ENCODE measurements at places on chromosomes 7 and 10. TPM values are rescaled to one million over a fixed set of nuclear protein-coding genes. Genes with fewer than 3 reads are reported as not detected.
A peak's percentile ranks its signal among the peaks of the same experiment; 100 is the strongest.

- H3K4me1 ChIP-seq = no peaks in the 10 kb centered on the region
- no peak overlapping the region for H3K4me3 ChIP-seq
- no peaks in the 10 kb centered on the region for H3K36me3 ChIP-seq
- no peak overlapping the region for H3K27ac ChIP-seq
- no peaks in the 10 kb centered on the region for H3K27me3 ChIP-seq
Measured at GRCh38 chr10:131640045-131640644, 260.7 kb upstream of the PPP2R2D start.

GRCh38 chr10:11871466-11871865, 48.3 kb downstream of the PROSER2 start:
- H3K27me3 ChIP-seq = no peaks in the 10 kb centered on the region
- no peaks in the 10 kb centered on the region for H3K4me1 ChIP-seq
- H3K36me3 ChIP-seq = no peaks in the 10 kb centered on the region

CRHR2 gene
- total RNA-seq = 0.23 TPM

FAM25A gene
- not detected for total RNA-seq

DNA sequence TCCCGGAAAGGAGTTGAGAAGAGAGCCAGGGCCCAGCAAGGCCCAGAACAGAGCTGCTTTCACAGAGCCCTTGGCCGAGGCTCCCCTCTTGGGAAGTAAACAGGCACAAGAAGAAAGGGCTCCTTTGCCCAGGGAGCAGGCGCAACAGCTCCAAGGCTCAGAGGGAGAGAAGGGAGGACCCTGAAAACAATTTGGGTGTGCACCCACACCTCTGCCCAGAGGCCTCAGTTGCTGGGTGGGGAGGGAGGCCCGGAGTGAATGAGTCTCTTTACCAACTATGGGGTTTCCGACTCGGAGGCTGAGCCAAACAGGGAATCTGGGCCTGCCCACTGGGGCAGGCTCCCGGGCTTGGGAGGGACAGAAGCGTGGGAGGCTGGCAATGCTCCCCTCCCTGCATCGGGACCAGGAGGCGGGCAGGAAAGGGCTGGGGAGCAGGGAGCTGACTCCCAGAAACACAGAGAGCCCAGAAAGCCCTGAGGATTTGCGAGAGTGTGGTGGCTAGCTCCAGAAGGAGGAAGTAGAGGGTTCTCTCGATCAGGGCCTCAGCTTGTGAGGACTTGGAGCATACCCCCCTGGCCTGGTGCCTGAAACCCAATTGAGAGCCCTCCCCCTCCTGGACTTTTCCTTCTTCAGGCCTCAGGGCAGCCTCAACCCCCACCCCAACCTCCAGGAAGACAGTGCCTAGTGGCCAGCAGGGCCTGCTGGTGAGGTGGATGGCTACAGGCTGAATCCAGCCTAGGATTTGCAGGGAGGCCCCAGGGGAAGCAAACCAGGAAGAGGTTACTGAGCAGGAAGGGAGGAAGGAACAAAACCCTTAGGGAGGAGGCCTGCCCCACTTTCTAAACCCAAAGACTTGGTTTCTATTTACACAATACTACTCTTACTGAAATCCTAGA, 6.2 kb downstream of the C10orf105 start:
- peak; percentile 95 for DNase-seq
- H3K27ac ChIP-seq = peak overlapping the region; percentile 59
- no peaks in the 10 kb centered on the region for H3K36me3 ChIP-seq

GJC3 gene
- total RNA-seq = 0.57 TPM

GRCh38 chr10:19860107-19860506, 43.9 kb downstream of the PLXDC2 start:
- no peak overlapping the region for H3K27ac ChIP-seq

DNA sequence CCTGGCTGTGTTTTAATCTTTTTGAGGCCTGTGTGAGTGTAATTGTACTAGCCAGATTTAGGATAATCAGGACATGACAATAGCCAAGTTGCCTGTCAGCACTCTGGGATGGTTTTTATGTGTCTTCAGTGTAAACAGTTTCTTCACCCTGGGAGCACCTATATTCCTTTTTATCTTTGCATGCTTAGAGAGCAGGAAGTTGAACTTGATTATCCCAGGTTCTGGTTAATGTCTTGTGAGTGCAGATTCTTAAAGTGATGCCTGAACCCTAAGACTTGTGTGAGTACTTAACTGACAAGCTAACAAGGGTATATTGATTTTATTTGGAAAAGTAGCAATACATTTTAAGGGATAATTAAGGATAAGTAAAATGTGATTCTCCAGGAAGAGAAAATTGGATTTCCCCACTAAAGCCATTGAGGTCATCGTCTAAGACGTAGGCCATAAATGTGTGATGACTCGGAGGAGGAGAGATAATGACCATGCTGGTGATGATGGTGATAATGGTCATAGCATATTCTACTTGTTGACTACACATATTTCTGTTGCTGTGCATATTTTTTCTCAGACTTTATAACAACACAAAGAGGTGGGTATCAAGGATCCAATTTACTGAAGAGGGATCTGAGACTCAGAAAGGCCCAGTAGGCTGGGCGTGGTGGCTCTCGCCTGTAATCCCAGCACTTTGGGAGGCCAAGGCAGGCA, 234.7 kb downstream of the CAMK1D start:
- H3K27me3 ChIP-seq = no peaks in the 10 kb centered on the region
- H3K4me3 ChIP-seq = no peak overlapping the region
- H3K36me3 ChIP-seq = no peaks in the 10 kb centered on the region
- H3K27ac ChIP-seq = no peak overlapping the region
- DNase-seq = no peak
- H3K4me1 ChIP-seq = no peaks in the 10 kb centered on the region

GRCh38 chr10:62000037-62000603, 98.6 kb downstream of the ARID5B start:
- peaks cover 2% of the 10 kb centered on the region for H3K36me3 ChIP-seq
- no peak overlapping the region for H3K4me3 ChIP-seq
- no peak for DNase-seq
- H3K27ac ChIP-seq = no peak overlapping the region
- peaks cover 6% of the 10 kb centered on the region for H3K4me1 ChIP-seq

GTF2I gene
- 198 TPM for total RNA-seq

- no peak overlapping the region for H3K4me3 ChIP-seq
- H3K27me3 ChIP-seq = no peaks in the 10 kb centered on the region
- no peak overlapping the region for H3K27ac ChIP-seq
- H3K36me3 ChIP-seq = no peaks in the 10 kb centered on the region
Measured at GRCh38 chr10:93680412-93681047, 21.9 kb downstream of the FRA10AC1 start.

GRCh38 chr10:68231817-68232251, at the start of gene ATOH7:
TSS of gene ATOH7 (minus strand) at chr10:68232113. CDS start at chr10:68231677, 436 bp downstream.
- H3K36me3 ChIP-seq = no peaks in the 10 kb centered on the region
- H3K27me3 ChIP-seq = no peaks in the 10 kb centered on the region
- H3K4me3 ChIP-seq = peak within 1 kb of the TSS; percentile 95
- DNase-seq = no peak

DNA sequence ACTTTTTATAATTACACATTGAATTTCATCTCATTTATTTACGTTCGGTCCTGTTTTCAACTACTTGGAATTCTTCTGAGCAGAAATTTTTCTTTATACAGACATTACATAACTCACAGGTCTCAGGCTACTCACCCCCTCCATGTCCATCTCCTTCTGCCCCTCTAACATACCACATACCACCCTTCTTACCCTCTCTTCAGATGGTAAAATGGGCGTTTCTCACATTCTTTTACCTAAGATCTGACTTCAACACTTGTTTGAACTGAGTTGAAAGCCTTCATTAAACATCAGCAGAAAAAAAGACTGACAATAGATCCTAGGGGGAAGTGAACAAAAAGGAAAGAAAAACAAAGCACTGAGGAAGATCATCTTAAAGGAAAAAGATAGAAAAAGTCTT, 309.7 kb downstream of the CTNNA3 start:
- H3K27me3 ChIP-seq = no peaks in the 10 kb centered on the region
- H3K36me3 ChIP-seq = no peaks in the 10 kb centered on the region
- no peak overlapping the region for H3K27ac ChIP-seq

AGR2 gene
- not detected for total RNA-seq

TMEM184A gene
- 0.06 TPM for total RNA-seq

GRCh38 chr10:103613616-103614015, 120.1 kb downstream of the NEURL1 start:
- no peaks in the 10 kb centered on the region for H3K27me3 ChIP-seq
- H3K4me3 ChIP-seq = no peak overlapping the region
- no peaks in the 10 kb centered on the region for H3K4me1 ChIP-seq
- no peak for DNase-seq
- no peak overlapping the region for H3K27ac ChIP-seq

AMZ1 gene
- total RNA-seq = 2.0 TPM

OPN1SW gene
- total RNA-seq = not detected

PGAM2 gene
- 4.1 TPM for total RNA-seq

- H3K4me3 ChIP-seq = peak overlapping the region; percentile 56
- no peaks in the 10 kb centered on the region for H3K27me3 ChIP-seq
- H3K27ac ChIP-seq = no peak overlapping the region
- DNase-seq = no peak
Measured at GRCh38 chr10:11017000-11017569, 587 bp upstream of the CELF2 start.

ZNF727 gene
- 6.3 TPM for total RNA-seq

DNA sequence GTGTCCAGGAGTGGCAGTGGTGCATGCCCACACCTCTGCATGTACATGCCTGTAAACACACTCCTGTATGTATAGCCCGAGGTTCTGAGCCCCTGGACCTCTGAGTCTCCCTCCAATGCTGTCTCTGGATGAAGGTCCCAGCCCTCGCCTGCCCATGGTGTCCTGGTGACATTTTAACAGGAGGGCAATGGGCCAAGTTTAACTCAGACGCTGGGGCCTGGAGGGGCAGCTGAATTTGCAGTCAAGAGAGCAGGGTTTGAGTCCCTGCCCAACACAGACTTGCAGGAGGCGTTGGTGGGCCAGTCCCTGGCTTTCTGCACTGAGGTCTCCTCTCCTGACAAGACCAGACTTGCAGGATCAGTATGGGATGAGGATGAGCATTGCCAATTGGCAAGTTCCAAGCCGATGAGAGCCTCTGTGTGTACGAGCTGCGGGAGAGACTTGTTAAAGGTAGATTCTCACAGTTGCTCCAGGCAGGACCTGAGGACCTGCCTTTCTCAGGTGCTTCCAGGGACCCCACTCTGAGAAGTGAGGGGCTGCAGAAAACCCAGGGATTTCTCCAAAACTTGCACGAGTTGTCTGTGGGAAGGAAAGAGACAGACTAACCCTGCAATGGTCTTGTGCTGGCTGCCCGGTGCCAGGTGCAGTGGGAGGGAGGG, 141.9 kb downstream of the ELFN1 start:
- H3K4me3 ChIP-seq = no peak overlapping the region
- H3K27me3 ChIP-seq = no peaks in the 10 kb centered on the region
- DNase-seq = peak; percentile 25
- no peaks in the 10 kb centered on the region for H3K4me1 ChIP-seq

- no peaks in the 10 kb centered on the region for H3K36me3 ChIP-seq
- H3K4me1 ChIP-seq = no peaks in the 10 kb centered on the region
- no peaks in the 10 kb centered on the region for H3K27me3 ChIP-seq
- no peak for DNase-seq
- H3K4me3 ChIP-seq = no peak overlapping the region
- no peak overlapping the region for H3K27ac ChIP-seq
Measured at GRCh38 chr7:96244244-96244991, 77.5 kb downstream of the SLC25A13 start.

PBLD gene
- total RNA-seq = 6.8 TPM

HOXA11 gene
- not detected for total RNA-seq

TAF5 gene
- 2.2 TPM for total RNA-seq

- no peaks in the 10 kb centered on the region for H3K36me3 ChIP-seq
- no peak for DNase-seq
- H3K27me3 ChIP-seq = no peaks in the 10 kb centered on the region
- no peak overlapping the region for H3K4me3 ChIP-seq
- H3K27ac ChIP-seq = peak overlapping the region; percentile 11
Measured at GRCh38 chr10:30840395-30841050, 191.1 kb downstream of the ZNF438 start.

- H3K4me3 ChIP-seq = no peak overlapping the region
- no peaks in the 10 kb centered on the region for H3K36me3 ChIP-seq
- no peaks in the 10 kb centered on the region for H3K4me1 ChIP-seq
Measured at GRCh38 chr10:58237014-58237834, 30.5 kb downstream of the IPMK start.

GRCh38 chr7:82156893-82157292, 286.7 kb downstream of the CACNA2D1 start:
- no peaks in the 10 kb centered on the region for H3K4me1 ChIP-seq
- DNase-seq = no peak
- no peak overlapping the region for H3K27ac ChIP-seq
- no peak overlapping the region for H3K4me3 ChIP-seq
- no peaks in the 10 kb centered on the region for H3K27me3 ChIP-seq
- no peaks in the 10 kb centered on the region for H3K36me3 ChIP-seq

DNA sequence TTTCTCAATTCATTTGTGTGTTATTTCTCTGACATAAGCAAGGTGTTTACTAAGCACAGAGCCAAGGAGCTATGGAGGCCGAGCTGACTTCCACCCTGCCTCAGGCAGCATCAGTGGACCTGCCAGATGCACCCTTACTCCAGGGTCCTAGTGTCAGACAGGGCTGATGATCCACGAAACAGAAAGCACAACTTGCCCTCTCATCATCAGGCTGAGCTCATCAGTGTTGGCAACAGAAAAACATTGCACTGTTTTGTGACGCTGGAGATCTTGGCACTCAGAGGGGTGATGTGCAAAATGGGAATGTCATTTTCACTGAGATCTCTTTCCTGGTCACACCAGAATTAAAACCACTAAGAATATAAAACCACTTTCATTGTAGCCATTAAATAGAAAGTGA, 201.8 kb downstream of the GLI3 start:
- DNase-seq = no peak
- no peaks in the 10 kb centered on the region for H3K36me3 ChIP-seq
- H3K27ac ChIP-seq = no peak overlapping the region
- no peaks in the 10 kb centered on the region for H3K4me1 ChIP-seq
- no peaks in the 10 kb centered on the region for H3K27me3 ChIP-seq

DNA sequence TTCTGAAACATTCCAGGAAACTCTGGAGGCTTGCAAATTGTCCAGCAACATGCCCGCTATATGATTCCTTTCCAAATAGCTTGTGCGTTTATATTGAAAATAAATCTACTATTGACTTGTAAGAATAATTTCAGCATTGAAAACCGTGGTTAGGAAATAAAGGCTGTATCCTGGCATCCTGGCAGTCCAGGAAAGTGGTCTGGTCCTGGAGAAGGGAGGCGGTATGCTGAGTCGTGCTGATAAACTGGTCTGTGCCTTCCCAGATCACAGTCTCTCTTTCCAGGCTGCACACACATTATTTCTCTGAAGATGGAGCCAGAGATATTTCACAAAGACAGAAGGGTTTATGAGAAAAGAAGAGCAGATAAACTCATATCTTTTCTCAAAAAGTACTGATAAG, 350.1 kb upstream of the COBL start:
- no peaks in the 10 kb centered on the region for H3K36me3 ChIP-seq
- no peak for DNase-seq
- H3K4me3 ChIP-seq = no peak overlapping the region
- H3K27ac ChIP-seq = no peak overlapping the region
- no peaks in the 10 kb centered on the region for H3K4me1 ChIP-seq
- H3K27me3 ChIP-seq = no peaks in the 10 kb centered on the region

Measured in aorta (tissue), 5 donors.